Cerebellar nuclear complex (tissue), 1 donor: ENCODE measurements at places on chromosomes 2 and 18.

DNA sequence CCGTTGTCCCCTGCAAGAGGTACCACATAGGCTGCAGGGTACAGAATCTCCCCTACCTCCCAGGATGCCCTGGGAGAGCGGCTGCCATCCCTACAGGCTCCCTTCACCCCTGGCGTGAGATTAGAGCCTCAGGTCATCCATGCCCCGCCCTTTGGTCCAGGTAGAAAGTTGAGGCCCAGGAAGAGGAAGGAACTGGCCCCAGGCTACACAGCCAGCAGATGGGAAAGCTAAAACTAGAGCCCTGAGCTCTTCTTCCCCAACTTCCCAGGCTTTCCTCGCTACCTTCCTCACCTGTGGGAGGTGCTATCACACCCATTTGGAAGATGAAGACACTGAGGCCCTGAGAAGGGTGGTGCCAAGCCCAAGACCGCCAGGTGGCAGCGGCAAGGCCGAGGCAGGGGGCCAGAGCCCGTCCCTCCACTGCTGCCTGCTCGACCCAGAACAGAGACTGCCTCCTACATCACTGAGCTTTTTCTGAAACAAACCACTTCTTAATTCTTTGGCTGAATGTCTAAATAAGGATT, 25.8 kb downstream of the CIB4 start:
- no peak for DNase-seq

- DNase-seq: no peak
Measured at GRCh38 chr18:3651266-3651665, 201.3 kb downstream of the TGIF1 start.

DNA sequence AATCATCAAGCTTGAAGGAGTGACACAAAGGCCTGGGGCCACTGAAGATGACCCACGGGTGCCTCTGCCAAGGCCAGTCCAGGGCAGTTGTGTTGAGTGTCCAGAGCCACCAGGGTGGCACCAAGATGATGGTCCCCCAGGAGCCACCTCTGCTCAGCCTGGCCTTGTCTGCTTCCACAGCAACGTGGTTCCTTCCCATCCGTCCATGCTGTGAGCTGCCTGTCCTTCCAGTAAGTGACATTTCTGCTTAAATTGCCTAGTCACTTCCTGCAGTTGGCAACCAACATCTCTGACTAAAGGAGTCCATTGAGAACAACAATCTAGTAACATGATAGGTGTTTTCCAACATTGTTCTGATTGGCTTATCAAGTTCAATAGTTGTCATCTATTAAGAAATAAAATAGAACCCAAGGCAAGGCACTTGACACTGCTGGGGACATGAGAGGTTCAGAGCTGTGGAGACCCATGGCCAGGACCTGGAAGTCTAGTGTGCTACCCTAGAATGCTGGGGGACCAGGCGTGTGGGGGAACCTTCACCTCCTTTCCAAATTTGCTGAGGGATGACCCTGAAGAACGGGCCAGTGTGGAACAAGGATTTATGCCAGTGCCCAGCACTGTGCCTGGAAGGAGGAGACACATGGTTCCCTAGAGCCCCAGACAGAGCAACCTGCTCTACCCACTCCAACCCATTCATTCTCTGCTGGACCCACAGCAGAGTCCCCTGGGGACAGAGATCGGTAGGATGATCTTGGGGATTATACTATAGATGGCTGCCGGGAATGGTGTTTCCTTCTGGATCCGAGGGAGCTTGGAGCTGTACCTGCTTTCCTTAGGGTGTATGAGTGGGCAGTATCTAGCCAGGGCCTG, 98.9 kb upstream of the EPC2 start:
- DNase-seq: no peak

GRCh38 chr2:200477667-200478131, 32.2 kb downstream of the KCTD18 start:
- DNase-seq: no peak

DNA sequence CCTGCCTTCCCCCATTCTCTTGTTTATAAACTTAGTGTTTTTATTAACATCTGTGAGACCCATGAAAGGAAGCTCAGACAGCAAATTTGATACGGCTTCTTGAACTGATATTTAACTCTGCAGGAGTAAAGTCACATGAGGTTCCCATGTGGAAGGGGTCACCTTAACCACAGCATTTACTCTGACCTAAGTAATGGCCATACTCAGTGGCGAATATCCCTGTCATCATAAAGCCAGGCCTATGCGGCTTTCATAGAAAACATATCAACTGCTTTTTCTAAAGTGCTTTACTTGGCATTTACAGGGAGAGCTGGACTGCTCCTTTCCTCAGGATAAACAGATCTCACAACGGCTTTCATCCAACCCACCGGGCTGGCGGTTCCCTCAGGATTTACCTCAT, 9.0 kb downstream of the REG1A start:
- DNase-seq: no peak

DNA sequence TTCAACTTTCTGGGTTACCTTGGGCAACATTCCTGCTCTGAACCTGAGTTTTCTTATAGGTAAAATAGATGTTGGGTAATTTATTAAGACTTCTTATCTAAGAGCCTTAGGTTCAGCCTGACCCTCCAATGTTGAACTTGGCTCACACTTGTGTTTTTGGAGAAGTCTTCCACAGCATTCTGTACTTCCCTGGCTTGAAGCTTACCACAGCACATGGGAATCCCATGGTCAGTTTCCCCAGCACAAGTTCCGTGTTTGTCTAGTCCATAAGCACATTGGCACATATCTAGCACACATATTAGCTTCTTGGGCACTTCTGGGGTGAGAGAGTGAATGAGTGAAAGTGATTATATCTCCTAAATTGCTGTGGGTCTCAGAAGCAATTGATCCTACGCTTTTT, 782.5 kb upstream of the HS6ST1 start:
- no peak for DNase-seq

- no peak for DNase-seq
Measured at GRCh38 chr2:73142937-73143336, 30.2 kb upstream of the RAB11FIP5 start.

DNA sequence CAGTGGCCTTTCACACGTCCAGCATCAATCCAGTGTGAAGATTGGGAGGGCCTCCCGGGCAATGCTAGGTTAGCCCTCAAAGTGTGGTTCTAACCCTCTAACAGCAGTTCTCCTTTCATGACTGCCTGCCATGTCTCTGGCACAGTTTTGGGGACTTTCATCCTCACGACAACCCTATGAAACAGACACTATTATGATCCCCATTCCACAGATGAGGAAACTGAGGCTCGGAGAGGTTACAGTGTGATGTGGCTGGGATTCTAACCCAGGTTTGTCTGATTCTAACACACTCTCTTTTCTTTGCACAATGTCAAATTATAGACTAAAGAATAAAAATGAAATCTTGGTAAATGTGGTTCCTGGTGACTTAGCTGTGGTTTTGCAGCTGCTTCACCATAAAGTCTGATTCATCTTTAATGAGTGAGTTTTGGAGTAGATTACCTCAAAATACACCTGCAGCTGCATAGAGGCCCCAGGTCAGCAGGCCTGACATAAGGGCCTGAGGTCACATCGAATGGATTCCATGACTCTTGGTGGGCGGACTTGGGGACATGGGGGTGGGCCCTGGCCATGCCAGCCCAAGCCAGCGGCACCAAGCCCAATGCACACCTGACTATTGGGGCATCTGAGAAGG, 214.4 kb downstream of the GLI2 start:
- no peak for DNase-seq

- DNase-seq: no peak
Measured at GRCh38 chr2:202749477-202749876, 114.7 kb downstream of the FAM117B start.

GRCh38 chr2:42736598-42737322, 27.2 kb downstream of the OXER1 start:
- no peak for DNase-seq

- DNase-seq: no peak
Measured at GRCh38 chr2:148022351-148022750, 1.5 kb downstream of the MBD5 start.

- no peak for DNase-seq
Measured at GRCh38 chr2:9178904-9179571, 27.6 kb upstream of the ASAP2 start.

GRCh38 chr2:137237055-137237454, 471.7 kb downstream of the THSD7B start:
- DNase-seq: no peak

GRCh38 chr2:55524884-55525437, 5.4 kb downstream of the CFAP36 start:
- no peak for DNase-seq

DNA sequence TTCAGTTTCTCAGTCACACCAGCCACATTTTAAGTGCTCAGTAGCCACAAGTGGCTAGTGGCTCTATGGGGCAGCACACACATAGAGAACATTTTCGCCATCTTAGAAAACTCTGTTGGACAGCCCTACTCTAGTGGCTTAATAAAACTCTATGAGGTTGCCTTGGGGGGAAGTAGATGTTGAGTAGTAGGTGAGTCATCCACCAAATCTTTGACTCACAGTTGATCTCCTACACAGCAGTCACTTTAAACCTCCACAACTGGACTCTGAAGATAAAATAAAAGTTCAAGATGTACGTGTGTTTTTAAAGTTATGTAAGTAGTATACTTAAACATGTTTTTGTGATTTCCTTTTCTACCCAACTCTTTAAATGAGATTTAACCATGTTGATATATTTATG, 379.0 kb downstream of the SETBP1 start:
- DNase-seq: no peak

- DNase-seq: no peak
Measured at GRCh38 chr2:152564754-152565551, 152.3 kb downstream of the PRPF40A start.

- DNase-seq: no peak
Measured at GRCh38 chr2:46305767-46306166, 8.6 kb downstream of the EPAS1 start.

DNA sequence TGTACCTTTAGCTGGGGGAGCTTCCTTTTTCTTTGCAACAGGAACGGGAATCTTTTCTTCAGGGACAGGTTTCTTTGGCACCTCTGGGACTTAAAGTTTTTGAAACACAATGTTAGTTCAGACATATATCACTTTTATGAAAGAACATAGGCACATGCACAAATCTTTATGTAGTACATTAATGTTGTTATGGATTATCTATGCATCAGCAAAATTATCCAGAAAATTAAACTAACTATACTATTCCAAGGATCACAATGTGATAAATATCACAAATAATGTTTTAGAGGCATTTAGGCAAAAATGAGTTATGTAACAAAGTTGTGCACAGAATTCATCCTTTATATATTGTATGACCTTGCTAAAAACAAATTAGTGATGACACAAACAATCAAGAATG, 117.4 kb downstream of the TTN start:
- DNase-seq: no peak

DNA sequence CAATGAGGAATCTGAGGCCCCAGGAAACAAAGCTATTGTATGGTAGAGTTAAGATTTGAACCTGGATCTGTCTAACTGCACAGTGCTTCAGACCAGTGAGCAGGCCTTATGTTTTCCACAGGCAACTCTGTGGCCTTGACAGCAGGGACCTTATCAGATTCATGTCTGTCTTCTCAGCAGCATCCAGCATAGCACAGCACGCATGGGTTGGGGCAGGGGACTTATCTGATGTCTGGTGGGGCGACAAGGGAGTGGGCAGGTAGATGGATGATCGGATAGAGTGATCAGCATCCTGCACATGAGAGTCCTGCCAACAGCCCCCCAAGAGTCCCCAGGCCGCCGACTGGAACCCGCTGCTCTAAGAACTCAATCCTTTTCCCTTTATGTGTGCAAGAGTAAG, 28.7 kb upstream of the KCNF1 start:
- no peak for DNase-seq

GRCh38 chr18:39274535-39274934, 1708.9 kb upstream of the CELF4 start:
- DNase-seq: no peak
